Testis (tissue), 5 donors: ENCODE measurements at places on chromosomes 5 and 9. TPM values are rescaled to one million over a fixed set of nuclear protein-coding genes. Genes with fewer than 3 reads are reported as not detected.

Gene TMOD1
- total RNA-seq = 3.9 TPM

DNA sequence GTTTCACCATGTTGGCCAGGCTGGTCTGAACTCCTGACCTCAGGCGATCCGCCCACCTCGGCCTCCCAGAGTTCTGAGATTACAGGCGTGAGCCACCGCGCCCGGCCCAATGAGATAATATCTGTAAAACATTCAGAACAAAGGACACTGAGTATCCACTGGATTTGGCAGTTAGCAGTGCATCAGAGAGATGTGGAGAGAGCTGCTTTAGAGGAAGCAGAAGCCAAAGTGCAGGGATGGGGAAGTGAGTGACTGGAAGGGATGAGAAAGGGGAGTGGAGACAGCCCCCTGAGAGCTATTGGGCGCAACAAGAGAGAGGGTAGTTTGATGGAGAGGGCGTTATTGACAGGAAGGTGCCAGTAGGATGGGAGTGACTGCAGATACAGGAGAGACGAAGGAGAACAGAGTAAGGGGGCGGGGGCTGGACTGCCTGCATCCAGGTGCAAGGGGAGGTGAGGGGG lies 157.5 kb upstream of the SHB start:
- DNase-seq = no peak

GRCh38 chr5:141672841-141673813 lies 8.9 kb downstream of the ARAP3 start:
- no peak for DNase-seq

DNA sequence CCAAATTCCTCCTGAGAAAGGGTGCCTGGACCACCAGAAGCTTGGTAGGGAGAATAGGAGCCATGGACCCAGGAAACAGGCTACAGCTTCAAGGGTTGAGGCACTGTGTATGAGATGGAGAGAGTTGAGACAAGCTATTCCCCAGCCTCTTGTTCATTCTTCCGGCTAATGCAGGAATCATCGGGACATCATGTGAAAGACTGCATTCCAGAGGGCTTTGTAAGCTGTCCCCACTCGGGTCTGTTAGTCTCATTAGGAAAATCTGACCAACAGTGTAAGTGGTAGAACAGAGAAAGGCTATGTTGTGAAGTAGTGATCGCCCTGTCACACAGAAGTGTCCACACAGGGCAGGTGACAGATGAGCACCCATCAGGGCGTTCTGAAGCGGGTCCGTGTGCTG lies 81.4 kb downstream of the GABBR2 start:
- DNase-seq = no peak

Gene NR5A1
- total RNA-seq = 43.5 TPM

DNA sequence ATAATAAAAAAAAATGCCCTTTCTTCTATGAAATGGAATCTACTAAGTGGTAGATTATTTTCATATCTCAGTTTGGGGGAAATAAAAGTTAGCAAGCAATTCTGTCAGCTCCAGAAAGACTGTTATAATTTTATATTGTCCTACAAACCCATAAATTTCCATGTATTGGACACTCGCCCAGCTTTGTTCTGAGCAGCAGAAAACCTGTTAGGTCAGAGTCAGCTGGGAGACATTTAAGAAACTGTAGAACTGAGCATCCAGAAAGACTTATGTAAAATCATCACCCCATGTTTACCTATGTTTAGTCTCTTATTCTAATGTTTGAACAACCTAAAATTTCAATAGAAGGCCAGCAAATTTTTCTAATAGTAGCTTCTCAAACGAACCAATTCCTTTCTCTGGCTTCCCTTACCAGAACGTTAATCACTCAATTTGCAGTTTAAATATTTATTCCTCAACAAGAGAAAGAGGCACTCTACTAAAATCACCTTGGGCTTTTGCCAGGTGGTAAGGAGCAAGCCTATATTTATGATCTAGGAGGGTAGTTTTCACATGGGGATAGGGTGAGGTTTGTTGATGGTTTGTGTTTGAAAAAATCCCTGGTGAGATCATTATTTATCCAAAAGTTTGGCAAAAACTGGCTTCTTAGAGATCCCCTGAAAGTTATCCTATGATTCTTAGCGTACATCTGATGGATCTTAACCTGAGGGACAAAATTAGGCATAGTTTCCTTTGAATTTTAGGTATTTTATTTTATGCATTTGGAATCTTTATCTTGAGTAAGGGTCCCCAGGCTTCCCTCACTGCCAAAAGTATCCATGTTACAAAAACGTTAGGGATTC lies 34.4 kb downstream of the MACROH2A1 start:
- no peak for DNase-seq

DNA sequence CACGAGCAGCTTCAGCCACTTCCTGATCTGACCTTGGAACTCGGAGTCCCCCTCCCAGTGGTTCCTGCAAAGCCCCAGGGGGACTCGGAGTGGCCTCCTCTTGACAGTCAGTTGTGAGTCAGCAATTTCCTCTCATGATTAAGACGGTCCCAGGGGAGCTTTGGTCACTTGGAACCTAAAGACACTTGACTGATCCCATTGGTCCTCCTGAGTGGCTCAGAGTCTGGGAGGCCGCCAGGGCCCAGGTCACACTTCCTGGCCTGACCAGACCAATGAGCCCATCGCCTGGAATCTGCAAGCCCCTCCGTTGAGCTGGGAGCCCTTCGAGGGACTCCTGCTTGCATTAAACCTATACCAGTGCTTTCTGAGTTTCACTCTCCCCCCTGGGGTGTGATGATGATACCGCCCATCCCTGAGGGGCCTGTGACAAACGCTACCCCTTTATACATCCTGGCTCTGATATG lies 29.1 kb downstream of the TSPAN17 start:
- no peak for DNase-seq

GRCh38 chr5:69530561-69531405 lies 29.2 kb upstream of the GTF2H2C start:
- DNase-seq = no peak

- DNase-seq = no peak
Observed at GRCh38 chr5:17785774-17786173, 151.5 kb downstream of the TAF11L14 start.

- DNase-seq = no peak
Observed at GRCh38 chr5:142795251-142795650, 25.1 kb downstream of the ARHGAP26 start.

Gene GPR21
- total RNA-seq = 6.7 TPM

DNA sequence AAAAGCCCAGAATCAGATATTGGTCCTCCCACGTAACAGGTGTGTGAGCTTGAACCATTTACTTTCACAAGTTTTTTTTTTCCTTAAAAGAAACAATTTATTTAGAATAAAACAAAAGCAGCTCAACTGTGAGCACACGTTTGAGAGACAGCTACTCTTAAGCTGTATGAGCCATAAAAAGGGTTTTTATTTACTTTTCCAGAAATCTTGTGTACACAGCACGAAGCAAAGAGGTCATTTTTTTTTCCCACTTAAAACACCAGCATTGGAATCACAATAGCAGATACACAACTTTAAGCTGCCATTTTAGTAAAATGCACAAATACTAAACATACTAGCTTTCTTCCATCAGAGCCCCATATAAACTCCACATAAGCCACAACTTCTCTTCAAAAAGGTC lies 44.6 kb downstream of the JAKMIP2 start:
- no peak for DNase-seq

GRCh38 chr9:132160802-132161742 lies 786 bp upstream of the NTNG2 start:
- DNase-seq = peak; percentile 58

Gene MELK
- total RNA-seq = 19.2 TPM
